Dorsolateral prefrontal cortex (tissue), 122 donors: ENCODE measurements at places on chromosomes 6 and 20.

DNA sequence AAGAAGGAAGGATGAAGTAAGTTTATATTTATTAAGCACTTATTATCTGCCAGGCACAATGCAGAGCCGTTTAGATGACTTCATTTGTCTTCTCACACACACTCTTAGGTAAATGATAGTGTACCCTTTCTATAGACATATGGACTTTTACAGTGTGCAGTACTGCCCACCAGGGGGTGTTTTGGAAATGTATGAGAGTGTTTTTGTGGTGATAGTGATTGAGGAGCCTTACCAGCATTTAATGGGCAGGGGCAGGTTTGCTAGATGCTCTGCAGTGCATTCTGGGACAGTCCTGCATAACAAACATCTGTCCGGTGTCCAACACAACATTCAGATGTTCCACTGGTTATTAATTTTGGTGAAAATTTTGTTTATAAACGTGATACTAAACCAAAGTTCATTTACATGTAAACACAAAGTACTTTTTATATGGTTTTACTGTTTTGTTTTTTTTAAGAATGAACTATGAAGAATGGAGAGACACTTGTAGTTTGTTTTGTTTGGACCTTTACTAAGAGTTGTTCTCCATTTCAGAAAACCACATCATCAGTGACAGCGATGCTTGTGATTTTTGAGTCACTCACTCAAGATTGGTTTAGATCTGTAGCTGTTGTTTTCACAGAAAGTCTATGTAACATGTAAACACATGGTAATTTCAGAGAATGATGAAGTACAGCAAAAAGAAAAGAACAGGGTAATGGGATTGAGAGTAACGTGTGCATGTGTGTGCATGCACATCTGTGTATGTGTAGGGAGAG is 19.9 kb downstream of the KCNS1 start:
- DNase-seq: no peak

DNA sequence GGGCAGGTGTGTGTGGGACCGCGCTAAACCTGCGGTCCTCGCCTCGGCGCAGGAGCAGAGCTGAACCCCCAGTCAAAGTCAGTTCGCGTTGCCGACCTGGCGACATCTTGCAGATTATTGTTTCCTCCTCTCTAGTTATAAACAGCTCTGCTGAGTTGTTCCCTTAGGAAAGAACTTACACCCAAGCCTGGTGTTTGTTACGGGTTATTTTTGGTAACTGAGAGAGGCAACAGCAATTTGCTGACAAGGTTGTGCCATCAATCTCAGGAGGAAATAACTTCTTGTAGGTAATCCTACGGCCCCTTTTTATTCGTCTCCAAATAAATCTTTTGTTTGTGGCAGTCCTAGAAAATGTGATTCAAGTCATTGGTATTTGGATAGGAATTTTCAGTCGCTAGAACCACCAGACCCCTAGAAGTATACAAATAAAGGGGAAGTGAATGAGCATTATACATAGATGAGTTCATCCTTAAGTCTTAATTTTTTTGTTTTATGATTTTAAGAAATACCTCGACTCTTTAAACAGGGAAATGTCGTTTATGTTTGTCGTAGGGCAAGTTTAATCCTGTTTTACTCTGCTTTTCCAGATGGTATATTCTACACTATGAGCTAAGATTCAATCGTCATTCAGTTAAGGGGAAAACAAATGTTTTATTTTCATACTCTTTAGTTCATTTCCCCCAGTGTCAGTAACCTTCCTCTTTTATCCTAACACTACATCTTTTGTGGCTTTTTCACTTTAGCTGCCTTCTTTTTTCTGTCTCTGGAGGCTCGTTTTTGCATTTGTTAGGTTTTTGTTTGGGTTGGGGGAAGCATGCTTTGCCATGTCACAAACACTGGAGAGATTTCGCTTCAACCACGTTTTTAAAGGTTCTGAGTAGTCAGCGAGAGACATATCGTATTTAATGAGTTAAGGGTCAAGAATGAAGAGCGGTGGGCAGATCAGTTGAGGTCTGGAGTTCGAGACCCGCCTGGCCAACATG is 1.2 kb downstream of the PM20D2 start:
- DNase-seq: no peak

DNA sequence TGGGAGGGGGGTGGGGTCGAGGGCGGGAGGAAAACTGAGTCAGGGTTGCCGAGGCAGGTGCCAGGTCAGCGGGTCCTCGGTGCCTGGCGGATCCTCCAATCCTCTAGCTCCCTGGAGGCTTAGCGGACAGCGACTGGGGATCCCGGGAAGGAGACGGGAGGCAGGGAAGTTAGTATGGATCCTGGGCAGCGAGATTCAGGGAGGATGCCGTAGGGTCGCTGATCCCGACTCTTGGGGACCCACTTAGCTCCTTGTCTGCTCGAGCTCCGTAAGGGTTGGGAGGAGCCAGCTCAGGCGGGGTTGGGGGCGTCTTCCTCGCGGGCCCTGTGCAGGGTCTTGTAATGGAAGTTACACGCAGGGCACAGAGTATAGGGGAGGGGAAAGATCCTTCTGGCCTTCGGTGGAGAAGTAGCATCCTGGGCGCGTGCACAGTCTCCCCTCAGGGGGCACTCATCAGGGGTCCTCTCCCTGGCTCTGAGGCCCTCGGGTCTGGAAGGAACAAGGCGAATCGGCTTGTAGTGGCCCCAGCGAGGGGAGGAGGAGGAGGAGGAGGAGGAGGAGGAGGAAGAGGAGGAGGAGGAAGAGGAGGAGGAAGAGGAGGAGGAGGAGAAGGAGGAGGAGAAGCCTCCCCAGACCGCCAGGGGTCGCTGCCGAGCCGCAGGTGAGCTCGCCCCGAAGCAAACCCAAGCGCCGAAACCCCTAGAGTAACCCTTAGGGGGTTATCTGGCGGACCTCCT is 6.4 kb upstream of the SLC12A5 start:
- DNase-seq: peak; percentile 79

DNA sequence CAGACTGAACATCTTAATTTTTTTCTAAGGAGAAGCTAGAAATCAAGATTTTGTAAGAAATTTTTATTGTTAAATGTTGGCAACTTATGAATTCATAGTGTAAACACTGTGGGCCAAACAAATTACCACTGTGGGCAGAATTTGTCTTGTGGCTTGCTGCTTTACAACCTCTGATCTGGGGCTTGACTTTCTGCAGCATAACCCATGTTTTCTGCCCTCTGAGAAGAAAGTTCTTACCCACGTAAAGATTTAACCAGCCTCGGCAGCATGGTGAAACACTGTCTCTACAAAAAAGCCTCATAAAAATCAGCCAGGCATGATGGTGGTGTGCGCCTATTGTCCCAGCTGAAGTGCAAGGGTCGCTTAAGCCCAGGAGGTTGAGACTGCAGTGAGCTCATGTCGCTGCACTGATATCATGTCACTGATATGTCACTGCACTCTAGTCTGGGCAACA is 12.9 kb downstream of the ITCH start:
- DNase-seq: no peak

- DNase-seq: no peak
Measured at GRCh38 chr20:32889281-32889680, 30.6 kb downstream of the EFCAB8 start.

DNA sequence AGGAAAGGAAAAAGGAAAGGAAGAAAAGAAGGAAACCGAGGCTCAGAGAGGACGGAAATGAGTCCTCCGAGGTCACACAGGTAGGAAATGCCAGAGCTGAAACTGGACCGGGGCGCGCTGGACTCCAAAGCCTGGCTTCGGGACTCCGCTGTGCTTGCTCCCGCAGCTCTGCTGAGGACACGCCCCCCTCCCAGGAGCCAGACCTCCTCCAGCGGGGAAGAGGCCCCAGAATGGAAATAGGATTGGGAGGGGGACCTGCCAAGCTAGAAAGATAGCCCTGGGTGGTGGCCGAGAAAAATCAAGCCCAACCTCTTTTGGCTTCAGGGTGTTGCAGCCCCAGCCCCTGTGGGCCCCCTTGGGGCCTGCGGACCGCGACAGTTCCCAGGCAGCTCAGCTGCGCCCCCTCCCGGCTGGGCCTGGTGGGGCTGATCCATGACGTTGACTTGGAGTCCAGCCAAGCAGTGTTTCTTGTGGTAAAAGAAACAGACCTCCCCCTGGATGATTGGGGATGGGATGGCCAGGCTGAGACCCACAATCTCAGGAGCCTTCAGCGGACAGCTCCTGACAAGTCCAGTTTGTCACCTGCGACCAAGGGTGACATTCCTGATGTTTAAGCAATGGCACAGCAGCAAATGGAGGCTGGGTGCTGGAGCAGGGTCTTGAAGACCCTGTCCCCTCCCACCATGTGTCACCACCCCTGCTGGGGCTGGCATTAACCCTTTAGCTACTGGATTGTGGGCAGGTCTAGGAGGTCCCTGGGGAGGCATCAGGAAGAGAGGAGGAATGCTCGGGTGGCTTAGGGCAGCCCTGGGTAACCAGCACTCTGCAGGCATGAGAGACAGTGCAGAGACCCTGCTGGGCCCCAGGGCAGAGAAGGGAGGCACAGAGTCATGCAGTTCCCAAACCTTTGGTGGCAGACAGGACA is 55.4 kb downstream of the RIPOR3 start:
- no peak for DNase-seq

DNA sequence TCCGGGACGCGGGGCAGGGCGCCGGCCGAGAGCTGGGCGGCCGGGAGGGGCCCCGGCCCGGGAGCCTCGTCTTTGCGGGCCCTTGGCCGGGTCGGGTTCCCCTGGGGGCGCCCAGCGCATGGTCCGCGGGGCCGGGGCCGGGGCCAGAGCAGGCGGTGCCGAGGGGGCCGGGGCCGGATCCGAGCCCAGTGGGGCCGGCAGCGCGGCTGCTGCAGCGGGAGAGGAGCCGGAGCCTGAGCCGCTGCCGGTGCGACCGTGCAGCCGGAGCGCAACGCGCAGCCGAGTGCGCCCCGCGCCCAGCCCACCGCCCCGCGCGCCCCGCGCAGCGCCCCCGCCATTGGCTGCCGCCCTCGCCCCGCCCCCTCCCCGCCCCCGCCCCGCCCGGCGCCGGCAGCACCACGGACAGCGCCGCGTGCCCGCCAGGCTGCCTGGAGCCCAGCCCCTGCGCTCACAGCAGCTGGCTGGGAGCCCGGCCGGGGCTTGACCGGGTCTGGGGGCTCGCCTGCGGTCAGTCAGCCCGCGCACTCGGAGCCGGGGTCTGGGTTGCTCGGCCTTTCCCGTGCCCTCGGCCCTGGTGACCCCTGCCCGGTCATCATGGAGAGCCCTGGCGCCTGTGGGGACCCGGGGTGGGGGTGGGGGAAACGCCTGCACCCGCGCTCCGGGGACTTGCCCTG is at the start of gene HRH3:
HRH3 (minus strand) TSS at position 287 of the 674 bp plus-strand sequence. CDS start 308 bp downstream, outside the sequence.
- DNase-seq: no peak

DNA sequence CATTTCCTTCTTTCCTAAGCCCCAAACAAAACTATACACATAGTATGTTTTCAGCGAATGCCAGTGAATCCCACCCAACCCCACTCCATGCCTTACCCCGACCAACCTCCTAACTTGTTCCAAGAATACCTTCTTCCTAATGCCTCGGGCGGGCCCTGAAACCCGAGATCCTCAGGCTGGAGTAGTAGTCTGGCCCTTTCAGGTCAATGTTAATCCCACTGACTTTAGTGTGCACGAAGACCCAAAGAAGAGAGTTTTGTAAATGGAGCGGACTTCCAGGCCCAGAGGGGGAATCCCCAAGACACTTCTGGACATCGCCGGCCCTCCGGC is 394 bp downstream of the YIPF3 start:
- no peak for DNase-seq

- no peak for DNase-seq
Measured at GRCh38 chr20:46034039-46034438, 5.0 kb downstream of the SLC12A5 start.

- no peak for DNase-seq
Measured at GRCh38 chr6:39416728-39417127, 94.2 kb upstream of the KCNK16 start.

DNA sequence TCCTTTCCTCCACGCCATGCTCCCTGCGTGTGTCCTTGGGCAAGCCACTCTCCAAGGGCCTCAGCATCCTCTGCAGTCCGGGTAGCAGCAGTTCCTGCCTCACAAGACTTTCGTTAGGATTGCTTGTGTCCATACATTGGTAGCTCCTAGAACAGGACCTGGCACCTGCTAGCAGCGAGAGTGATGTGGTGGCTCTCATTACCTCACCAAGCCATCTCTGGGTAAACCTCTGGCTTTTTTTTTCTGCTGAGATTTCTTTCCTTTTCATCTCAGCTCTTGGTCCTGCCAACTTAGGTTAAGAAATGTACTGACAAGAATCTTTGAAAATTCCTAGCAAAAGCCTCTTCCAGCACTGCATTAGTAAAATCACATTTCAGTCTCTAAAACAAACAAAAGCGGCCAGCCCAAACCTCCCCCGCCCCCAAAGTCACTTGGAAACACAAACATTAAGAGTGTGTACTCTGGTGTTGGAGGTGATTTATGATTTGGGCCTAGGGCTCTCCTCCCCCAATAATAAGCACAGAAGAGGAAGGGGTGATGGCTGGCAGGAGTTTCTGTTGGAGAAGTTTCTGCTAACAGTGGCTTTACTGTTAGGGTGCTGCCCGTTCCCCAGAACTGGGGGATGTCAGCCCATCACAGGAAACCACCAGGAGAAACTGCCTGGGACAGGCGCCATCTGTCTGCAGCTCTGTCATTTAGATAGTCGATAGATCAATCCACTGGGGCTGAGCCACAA is 199.2 kb downstream of the CD83 start:
- DNase-seq: no peak

DNA sequence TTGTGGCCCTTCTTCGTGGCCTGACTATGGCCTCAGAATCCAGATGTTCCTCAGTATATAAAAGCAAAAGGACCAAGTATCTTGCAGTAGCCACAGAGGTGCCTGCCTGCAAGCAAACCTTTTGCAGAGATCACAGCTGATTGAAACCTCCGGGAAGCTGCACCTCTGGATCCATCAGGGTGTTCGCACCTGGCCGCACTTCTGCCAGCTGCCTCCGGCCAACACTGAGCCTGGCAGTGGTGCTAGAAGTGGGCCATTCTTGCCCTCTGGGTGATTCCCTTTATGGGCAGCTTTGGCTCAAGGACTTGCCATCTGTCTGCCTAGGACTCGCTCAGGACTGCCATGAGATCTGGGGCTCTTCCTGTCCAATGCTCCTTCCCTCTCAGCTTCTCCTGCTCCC is 214.6 kb upstream of the ECI2 start:
- no peak for DNase-seq

DNA sequence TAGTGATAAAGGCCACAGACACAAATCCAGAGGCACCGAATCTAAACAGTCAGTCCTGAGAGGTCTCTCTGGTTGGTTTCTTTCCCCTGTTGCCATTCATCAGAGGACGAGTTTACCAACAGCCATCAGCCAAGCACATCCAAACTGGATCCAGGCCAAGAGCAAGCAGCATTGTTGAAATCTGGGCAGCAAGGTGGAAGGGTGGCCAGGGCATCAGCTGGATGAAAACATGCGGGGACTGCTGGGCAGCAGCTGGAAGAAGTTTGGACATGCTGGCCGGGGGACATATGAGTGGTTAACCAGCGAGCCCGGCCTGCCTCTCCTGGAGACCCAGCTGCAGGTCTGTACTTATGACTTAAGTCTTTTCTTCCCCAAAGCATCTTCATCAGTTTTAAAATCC is at the start of gene SMIM28:
SMIM28 (plus strand) TSS at position 62 of the 400 bp plus-strand sequence; CDS start at position 230, 168 bp downstream.
- no peak for DNase-seq

- DNase-seq: no peak
Measured at GRCh38 chr6:31187780-31188194, 17.3 kb upstream of the POU5F1 start.

GRCh38 chr20:23417861-23418260 is 3.4 kb downstream of the NAPB start:
- no peak for DNase-seq
